Colonic mucosa (tissue), 4 donors: ENCODE measurements at places on chromosomes 3 and 15. TPM values are rescaled to one million over a fixed set of nuclear protein-coding genes. Genes with fewer than 3 reads are reported as not detected.

Gene CLDN16
- total RNA-seq: not detected

Gene HESX1
- 0.42 TPM for total RNA-seq

DNA sequence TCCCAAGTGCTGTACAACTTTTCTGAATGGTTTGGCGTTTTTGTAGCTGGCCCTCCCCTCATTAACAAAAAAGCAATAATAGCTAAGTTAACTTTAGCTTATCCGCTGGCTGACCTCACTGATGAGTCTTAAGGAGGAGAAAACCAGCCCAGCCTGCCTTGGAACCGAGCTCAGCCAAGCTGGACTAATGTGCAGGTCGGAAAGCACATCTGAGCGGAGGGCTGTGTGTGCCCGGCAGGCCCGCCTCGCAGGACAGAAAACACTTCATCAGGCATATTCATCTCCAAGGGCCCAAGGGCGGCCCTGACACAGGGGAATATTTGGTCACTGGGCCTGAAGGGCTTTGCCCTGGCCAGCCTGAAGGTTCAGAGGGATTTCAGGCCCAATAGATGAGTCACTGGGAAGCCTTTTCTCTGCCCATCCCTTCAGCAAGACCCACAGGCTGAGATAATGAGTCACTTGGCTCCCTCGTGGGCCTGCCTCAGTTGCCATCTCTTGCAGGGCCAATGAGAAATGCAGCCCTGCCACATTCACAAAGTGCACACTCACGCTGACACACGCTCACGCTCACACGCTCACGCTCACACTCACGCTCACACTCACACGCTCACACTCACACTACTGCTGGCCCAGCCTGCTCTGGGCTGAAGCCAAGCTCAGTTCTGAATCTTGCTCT, 75.1 kb downstream of the SLC12A8 start:
- H3K4me1 ChIP-seq: no peaks in the 10 kb centered on the region
- no peaks in the 10 kb centered on the region for H3K27me3 ChIP-seq
- H3K4me3 ChIP-seq: no peak overlapping the region
- H3K36me3 ChIP-seq: no peaks in the 10 kb centered on the region
- H3K27ac ChIP-seq: no peak overlapping the region

Gene C2CD4A
- 3.7 TPM for total RNA-seq

Gene CD276
- 45.2 TPM for total RNA-seq

Gene FMN1
- 32.0 TPM for total RNA-seq

DNA sequence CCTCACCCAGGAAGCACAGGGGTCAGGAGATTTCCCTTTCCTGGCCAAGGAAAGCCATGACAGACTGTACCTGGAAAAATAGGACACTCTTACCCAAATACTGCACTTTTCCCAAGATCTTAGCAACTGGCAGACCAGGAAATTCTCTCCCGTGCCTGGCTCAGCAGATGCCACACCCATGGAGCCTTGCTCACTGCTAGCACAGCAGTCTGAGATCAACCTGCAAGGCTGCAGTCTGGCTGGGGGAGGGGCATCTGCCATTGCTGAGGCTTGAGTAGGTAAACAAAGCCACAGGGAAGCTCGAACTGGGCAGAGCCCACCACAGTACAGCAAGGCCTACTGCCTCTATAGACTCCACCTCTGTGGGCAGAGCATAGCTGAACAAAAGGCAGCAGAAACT, 567.3 kb upstream of the LMCD1 start:
- H3K27me3 ChIP-seq: no peaks in the 10 kb centered on the region
- peak; percentile 53 for DNase-seq
- no peaks in the 10 kb centered on the region for H3K36me3 ChIP-seq
- no peak overlapping the region for H3K4me3 ChIP-seq
- H3K27ac ChIP-seq: no peak overlapping the region

- H3K27me3 ChIP-seq: no peaks in the 10 kb centered on the region
- DNase-seq: no peak
- H3K4me1 ChIP-seq: no peaks in the 10 kb centered on the region
- no peak overlapping the region for H3K27ac ChIP-seq
- no peak overlapping the region for H3K4me3 ChIP-seq
These were observed 62.7 kb upstream of the CBLB start for GRCh38 chr3:105931500-105931899.

Gene TMEM62
- 33.0 TPM for total RNA-seq

DNA sequence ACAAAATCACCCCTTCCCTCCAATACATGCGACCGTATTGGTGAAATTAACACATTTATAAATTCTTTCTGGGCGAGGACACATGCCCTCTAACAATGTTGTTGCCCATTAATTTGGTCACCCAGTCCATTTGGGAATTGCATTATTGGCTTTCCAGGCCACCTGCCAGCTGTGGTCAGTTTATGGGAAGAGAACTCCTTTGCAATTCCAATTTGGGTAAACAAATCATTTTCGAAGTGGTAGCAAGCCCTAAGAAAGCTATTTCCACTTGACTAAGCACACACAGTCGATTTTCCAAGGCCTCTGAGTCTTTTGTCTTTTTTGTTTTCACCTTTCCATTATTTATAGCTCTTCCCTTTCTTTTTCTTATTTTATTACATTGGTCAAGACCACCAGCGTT, 362.3 kb upstream of the RGMA start:
- no peaks in the 10 kb centered on the region for H3K27me3 ChIP-seq
- no peak overlapping the region for H3K4me3 ChIP-seq
- H3K4me1 ChIP-seq: no peaks in the 10 kb centered on the region
- no peak for DNase-seq
- no peaks in the 10 kb centered on the region for H3K36me3 ChIP-seq
- no peak overlapping the region for H3K27ac ChIP-seq

DNA sequence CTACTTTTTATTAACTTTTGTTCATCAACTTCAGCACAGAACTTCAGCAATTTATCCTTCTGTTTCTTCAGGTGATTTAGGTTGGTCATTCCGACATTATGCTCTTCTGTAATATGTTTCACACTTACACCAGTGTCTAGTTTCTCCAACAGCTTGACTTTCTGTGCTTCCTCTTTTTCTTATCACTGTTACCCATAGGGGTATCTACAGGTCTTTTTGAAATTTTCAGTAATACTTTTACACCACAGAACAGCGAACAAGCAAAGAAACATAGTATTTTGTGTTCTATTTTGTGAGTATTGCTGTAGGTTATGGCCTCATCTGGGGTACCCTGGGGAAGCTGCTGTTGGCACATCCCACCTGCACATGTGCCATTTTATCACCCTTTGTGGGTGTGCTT, 260.7 kb downstream of the NSUN3 start:
- no peaks in the 10 kb centered on the region for H3K27me3 ChIP-seq
- H3K27ac ChIP-seq: no peak overlapping the region
- DNase-seq: no peak
- no peak overlapping the region for H3K4me3 ChIP-seq

- H3K27me3 ChIP-seq: no peaks in the 10 kb centered on the region
- no peak overlapping the region for H3K27ac ChIP-seq
- no peak overlapping the region for H3K4me3 ChIP-seq
- H3K36me3 ChIP-seq: no peaks in the 10 kb centered on the region
These were observed 101.2 kb upstream of the TP63 start for GRCh38 chr3:189529889-189530471.

Gene ACP3
- total RNA-seq: 8.1 TPM

Gene GNAT1
- not detected for total RNA-seq

Gene NDN
- 17.8 TPM for total RNA-seq

DNA sequence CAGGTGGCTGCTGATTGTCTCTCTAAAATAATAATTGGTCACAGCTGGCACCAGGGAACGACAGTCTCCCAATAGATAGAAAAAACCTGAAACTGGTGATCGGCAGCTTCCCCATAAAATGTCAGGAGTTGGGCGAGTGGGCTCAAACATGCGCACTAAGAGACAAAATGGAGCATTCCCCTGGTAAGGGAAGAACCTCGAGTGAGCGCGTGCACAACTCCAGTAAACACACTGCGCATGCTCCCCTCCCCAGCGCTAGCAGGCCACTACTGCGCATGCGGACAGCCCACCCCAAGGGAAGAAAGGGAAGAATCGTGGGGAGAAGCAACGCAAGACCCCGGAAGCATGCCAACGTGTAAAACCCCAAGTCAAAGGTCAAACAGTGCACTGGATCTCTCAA, 7.7 kb upstream of the STARD5 start:
- H3K4me3 ChIP-seq: no peak overlapping the region
- H3K27me3 ChIP-seq: no peaks in the 10 kb centered on the region
- no peaks in the 10 kb centered on the region for H3K36me3 ChIP-seq
- H3K27ac ChIP-seq: no peak overlapping the region
- no peaks in the 10 kb centered on the region for H3K4me1 ChIP-seq

- no peak overlapping the region for H3K27ac ChIP-seq
- no peak for DNase-seq
- no peak overlapping the region for H3K4me3 ChIP-seq
These were observed 447.4 kb downstream of the GABRB3 start for GRCh38 chr15:26325495-26325894.

Gene CCDC54
- not detected for total RNA-seq

Gene MLF1
- 4.9 TPM for total RNA-seq

DNA sequence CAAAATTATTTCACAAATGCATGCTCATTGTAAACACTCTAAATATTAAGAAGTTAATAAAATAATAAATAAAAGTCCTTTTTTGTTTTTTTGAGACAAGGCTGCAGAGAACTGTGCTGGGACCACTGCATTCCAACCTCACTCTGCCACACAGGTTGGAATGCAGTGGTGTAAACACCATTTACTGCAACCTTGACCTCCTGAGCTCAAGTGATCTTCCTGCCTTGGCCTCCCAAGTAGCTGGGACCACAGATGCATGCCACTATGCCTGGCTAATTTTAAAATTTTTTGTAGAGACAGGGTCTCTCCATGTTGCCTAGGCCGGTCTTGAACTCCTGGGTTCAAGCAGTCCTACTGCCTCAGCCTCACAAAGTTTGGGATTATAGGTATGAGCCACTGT, 578.4 kb downstream of the ZIC1 start:
- no peak overlapping the region for H3K4me3 ChIP-seq
- no peak overlapping the region for H3K27ac ChIP-seq
- no peaks in the 10 kb centered on the region for H3K36me3 ChIP-seq

Gene PAQR9
- not detected for total RNA-seq

- no peak overlapping the region for H3K27ac ChIP-seq
These were observed 1.6 kb upstream of the RBMS3 start for GRCh38 chr3:29279286-29279685.

Gene GOLGA6L6
- total RNA-seq: not detected

Gene C15orf62
- 0.80 TPM for total RNA-seq

Gene OSTN
- not detected for total RNA-seq

Gene TTLL13
- total RNA-seq: 1.2 TPM

Gene MYLK
- total RNA-seq: 58.8 TPM

- H3K36me3 ChIP-seq: no peaks in the 10 kb centered on the region
- DNase-seq: no peak
- no peak overlapping the region for H3K27ac ChIP-seq
- H3K4me3 ChIP-seq: no peak overlapping the region
- no peaks in the 10 kb centered on the region for H3K27me3 ChIP-seq
These were observed 15.7 kb downstream of the SUSD5 start for GRCh38 chr3:33202711-33203457.

Gene BCL2A1
- 0.86 TPM for total RNA-seq

DNA sequence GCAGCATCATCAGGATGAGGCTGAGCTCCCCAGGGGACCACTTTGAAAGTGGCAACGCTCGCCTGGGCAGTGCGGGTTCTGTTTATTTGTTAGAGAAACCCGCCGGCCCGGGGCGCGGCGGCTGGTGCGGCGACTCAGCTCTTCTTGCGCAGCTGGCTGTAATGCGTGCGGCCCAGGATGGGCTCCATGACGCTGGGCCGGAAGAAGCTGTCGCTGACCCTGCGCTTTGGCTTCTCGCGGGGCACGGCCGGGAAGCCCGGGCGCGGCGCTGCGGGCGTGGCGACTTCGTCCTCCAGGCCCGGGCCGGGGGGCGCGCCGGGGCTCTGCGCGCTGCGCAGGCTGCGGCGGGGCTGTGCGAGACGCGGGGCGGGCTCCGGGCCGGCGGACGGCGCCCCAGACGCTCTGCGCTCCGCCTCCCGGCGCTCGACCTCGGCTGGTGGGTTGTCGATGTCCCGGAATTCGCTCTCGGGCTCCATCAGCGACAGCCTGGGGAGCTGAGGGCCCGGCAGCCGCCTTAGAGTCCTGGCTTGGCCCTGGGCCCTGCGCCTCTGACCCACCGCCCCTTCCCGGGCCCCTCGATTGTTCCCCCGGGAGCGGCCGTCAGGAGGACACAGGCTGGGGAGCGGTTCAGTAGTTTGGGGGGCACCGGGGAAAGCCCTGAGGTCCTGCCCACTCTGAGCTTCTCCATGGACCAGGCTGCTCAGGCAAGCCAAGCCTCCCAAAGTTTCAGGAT, 10.3 kb upstream of the KIF7 start:
- H3K27me3 ChIP-seq: no peaks in the 10 kb centered on the region
- no peaks in the 10 kb centered on the region for H3K4me1 ChIP-seq
- H3K4me3 ChIP-seq: peak overlapping the region; percentile 30
- DNase-seq: peak; percentile 58

DNA sequence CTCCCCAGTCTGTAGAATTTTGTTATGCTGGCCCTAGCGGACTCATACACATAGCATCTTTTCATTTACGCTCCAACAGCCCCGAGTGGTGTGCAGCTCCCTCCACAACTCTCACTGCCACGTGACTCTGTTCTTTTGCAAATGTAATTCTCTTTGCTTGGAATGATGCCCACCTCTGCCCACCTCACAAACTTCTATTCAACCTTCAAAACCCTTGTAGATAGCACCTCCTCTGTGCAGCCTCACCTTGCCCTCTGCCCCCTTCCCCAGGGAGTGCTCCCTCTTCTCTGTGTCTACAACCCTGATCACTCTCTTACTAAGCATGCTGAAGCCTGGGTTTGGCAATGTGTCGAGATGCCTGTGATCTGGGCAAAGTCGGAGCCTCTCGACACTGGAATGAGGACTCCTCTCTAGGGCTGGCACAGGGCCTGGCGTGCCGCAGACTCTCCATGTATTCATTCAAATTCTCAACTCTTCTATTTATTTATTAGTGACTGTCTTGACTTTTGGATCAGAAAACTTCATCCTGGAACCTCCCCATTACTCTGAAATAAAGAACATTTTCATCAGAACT, 73.5 kb downstream of the MGLL start:
- no peak overlapping the region for H3K4me3 ChIP-seq
- peak overlapping the region; percentile 77 for H3K27ac ChIP-seq
- H3K27me3 ChIP-seq: no peaks in the 10 kb centered on the region
- peaks cover 9% of the 10 kb centered on the region for H3K4me1 ChIP-seq
- no peaks in the 10 kb centered on the region for H3K36me3 ChIP-seq
- no peak for DNase-seq

GRCh38 chr3:169662843-169663160, 710 bp downstream of the MECOM start:
- DNase-seq: no peak
- no peaks in the 10 kb centered on the region for H3K4me1 ChIP-seq
- H3K27me3 ChIP-seq: peaks cover 30% of the 10 kb centered on the region

GRCh38 chr3:108407886-108408285, 102.5 kb downstream of the MYH15 start:
- H3K4me3 ChIP-seq: no peak overlapping the region
- DNase-seq: no peak
- H3K27me3 ChIP-seq: no peaks in the 10 kb centered on the region
- H3K27ac ChIP-seq: peak overlapping the region; percentile 80

Gene CLN6
- 18.9 TPM for total RNA-seq

Gene CACNA2D3
- 0.98 TPM for total RNA-seq

DNA sequence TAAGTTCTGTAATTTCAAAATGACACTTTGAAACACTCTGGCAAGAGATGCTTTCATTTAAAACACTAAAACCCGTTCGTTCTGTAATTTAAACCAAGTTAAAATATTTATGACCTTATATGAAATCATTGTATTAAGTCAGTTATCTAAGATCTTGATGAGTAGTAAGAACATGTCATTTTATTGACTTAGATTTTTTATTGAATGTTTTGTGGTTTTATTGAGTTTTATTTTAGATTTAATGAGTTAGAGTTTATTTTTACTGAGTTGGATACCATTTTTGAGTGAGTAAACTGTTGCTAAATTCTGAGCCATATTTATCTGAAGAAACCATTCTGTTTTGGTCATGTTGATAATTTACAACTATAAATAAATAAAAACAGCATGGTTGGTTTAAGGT, 94.3 kb downstream of the PPARG start:
- no peak overlapping the region for H3K4me3 ChIP-seq
- no peak overlapping the region for H3K27ac ChIP-seq
- no peaks in the 10 kb centered on the region for H3K27me3 ChIP-seq
- no peaks in the 10 kb centered on the region for H3K36me3 ChIP-seq
